Ascending aorta (tissue), 2 donors: ENCODE measurements at places on chromosomes 3 and 15.

GRCh38 chr15:96336108-96336595 lies 5.7 kb downstream of the NR2F2 start:
- H3K27ac ChIP-seq, result peak overlapping the region; percentile 91
- H3K4me3 ChIP-seq, result peak overlapping the region; percentile 95

- H3K27me3 ChIP-seq, result no peaks in the 10 kb centered on the region
- no peak overlapping the region for H3K4me3 ChIP-seq
- no peaks in the 10 kb centered on the region for H3K36me3 ChIP-seq
- peak overlapping the region; percentile 69 for H3K27ac ChIP-seq
- DNase-seq, result no peak
- H3K4me1 ChIP-seq, result peaks cover 9% of the 10 kb centered on the region
These were observed 65.6 kb downstream of the SPSB4 start for GRCh38 chr3:141116721-141117120.

- H3K27me3 ChIP-seq, result no peaks in the 10 kb centered on the region
- no peaks in the 10 kb centered on the region for H3K4me1 ChIP-seq
- H3K27ac ChIP-seq, result no peak overlapping the region
- DNase-seq, result no peak
- no peaks in the 10 kb centered on the region for H3K36me3 ChIP-seq
- no peak overlapping the region for H3K4me3 ChIP-seq
These were observed 10.1 kb downstream of the PP2D1 start for GRCh38 chr3:20001932-20002331.

GRCh38 chr15:87662575-87662974 lies 594.0 kb downstream of the NTRK3 start:
- no peaks in the 10 kb centered on the region for H3K36me3 ChIP-seq
- no peak overlapping the region for H3K27ac ChIP-seq
- peaks cover 6% of the 10 kb centered on the region for H3K4me1 ChIP-seq
- no peak overlapping the region for H3K4me3 ChIP-seq
- no peak for DNase-seq

- no peak overlapping the region for H3K27ac ChIP-seq
- DNase-seq, result no peak
These were observed 331.8 kb upstream of the TBL1XR1 start for GRCh38 chr3:177529071-177529550.

DNA sequence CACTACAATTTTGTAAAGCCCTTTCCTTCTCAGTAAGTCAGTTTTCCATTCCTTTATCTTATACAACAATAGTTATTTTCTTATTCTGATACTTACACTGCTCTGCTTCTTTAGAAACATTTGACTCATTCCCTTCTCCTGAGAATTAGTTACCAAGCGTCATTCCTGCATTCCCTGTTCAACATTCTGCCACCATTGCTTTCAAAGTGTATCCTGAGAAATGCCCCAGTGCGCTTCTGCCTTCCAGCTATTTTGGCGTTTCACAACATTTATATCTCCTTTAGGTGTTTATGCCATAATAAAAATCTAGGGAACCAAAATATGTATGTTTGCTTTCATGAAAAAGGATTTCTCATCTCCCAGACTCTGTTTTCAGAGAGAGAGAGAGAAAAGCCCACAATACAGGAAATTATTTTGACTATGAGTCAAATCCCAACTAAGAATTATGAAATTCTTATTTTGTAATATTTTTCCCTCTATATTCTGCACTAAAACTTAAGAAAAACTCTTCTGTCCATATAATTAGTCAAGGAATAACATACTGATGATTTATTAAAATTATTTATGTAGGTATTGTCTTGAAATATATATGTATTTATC lies 118.2 kb upstream of the RAP2B start:
- no peaks in the 10 kb centered on the region for H3K27me3 ChIP-seq
- H3K36me3 ChIP-seq, result no peaks in the 10 kb centered on the region
- H3K4me3 ChIP-seq, result peak overlapping the region; percentile 60
- peak overlapping the region; percentile 54 for H3K27ac ChIP-seq

DNA sequence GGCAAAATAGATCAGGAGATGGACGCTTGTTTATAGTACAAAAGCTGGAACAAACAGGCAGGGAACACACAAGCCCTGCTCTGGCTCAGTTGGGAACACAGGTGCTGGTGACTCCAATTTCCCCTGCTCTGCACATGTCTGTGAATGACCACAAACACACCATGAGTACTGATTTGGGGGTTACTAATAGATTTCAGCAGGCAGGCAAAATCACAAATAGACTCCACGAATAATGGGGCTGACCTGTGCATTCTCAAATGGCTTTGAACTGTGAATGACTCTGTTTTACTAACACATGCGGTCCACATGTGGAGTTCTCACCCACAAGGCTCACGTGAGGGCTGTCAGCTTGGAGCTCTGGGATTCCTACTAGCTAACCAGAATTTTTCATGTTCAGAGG lies 3.9 kb downstream of the RTP3 start:
- H3K4me3 ChIP-seq, result no peak overlapping the region
- DNase-seq, result no peak
- H3K27ac ChIP-seq, result no peak overlapping the region

GRCh38 chr3:194357681-194358080 lies 6.6 kb upstream of the CPN2 start:
- H3K4me3 ChIP-seq, result no peak overlapping the region
- no peaks in the 10 kb centered on the region for H3K36me3 ChIP-seq
- DNase-seq, result no peak
- no peak overlapping the region for H3K27ac ChIP-seq

DNA sequence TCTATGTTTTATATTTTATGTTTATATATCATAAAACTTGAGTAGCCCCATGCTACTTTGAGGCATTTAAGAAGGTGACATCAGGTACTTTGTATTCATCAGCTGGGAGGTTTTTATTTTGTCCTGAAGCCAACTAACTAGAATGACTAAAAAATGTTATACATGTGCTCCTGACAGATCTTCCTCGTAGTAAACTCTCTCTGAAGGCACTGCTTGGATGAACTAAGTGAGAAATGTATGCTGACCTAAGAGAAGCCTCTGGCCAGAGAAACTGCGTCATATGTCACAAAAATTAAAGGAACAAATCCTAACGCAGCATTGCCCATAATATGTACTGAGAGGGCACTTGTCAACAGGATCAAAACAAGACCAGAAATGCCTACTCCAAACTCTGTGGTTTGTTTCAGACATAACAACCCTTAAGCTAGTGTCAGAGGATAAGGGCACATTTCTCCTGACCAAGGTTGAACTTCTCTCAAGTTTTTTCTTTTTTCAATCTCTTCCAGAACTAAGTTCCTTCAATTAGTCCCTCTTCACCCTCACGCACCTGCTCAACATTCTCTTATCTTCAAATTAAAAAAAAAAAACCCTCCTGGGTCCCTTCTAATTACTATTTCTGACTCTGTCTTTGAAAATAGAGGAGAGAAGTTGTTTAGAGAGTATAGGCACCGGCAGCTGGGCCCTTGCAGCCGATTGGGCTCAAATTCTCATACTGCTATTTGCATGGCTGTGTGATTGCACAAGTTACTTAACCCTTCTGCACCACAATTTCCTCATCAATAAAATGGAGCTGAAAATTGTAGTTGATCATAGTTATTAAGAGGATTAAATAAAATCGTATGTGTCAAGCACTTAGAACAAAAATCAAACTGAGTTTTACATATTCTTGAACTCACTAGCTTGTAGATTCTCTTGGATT lies 159.0 kb downstream of the FRMD5 start:
- H3K4me3 ChIP-seq, result no peak overlapping the region
- no peak overlapping the region for H3K27ac ChIP-seq

DNA sequence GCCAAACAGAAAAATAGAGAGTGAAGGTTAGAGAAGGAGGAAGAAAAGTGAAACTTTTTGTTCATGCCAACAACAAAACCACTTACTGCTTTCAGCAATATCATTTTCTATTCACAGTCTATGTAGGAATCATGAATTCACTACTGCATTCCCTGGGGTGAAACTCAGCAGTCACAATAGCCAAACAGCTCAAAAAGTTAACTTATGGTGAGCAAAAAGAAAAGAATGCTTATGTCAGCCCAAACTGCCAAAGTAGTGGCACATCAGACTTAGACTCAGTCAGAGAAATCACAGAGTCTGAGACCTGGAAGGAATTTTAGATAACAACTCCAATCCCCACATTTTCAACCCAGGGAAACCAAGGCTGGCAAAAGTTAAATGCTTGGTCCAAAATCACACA lies 238.7 kb upstream of the TMCO5A start:
- peaks cover 2% of the 10 kb centered on the region for H3K4me1 ChIP-seq
- no peaks in the 10 kb centered on the region for H3K27me3 ChIP-seq
- DNase-seq, result no peak
- H3K4me3 ChIP-seq, result no peak overlapping the region

- H3K4me1 ChIP-seq, result no peaks in the 10 kb centered on the region
- H3K27ac ChIP-seq, result no peak overlapping the region
- H3K36me3 ChIP-seq, result no peaks in the 10 kb centered on the region
- DNase-seq, result no peak
These were observed 25.2 kb upstream of the IQSEC1 start for GRCh38 chr3:13098192-13098988.

DNA sequence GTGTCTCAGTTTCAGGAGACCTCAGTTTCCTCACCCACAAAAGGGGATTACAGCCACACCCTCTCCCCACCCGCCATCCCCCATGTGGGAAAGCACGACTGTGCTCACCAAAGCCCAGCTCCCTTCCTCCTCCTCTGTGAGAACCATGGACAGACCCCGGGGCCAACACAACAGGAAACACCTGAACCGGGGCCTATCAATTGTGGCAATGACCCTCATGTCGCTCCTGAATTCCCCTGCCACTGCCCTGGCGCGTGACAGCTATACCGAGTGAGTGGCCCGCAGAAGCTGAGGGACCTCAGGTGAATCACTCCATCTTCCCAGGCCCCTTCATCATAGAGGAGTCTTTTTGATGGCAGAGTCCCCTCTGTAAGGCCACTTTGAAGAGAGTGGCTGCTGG lies 28.6 kb downstream of the PLEKHO2 start:
- H3K27me3 ChIP-seq, result no peaks in the 10 kb centered on the region
- peak overlapping the region; percentile 18 for H3K27ac ChIP-seq
- H3K36me3 ChIP-seq, result peaks cover 24% of the 10 kb centered on the region
- no peak overlapping the region for H3K4me3 ChIP-seq
- DNase-seq, result no peak
- peaks cover 13% of the 10 kb centered on the region for H3K4me1 ChIP-seq

- no peaks in the 10 kb centered on the region for H3K27me3 ChIP-seq
- H3K4me3 ChIP-seq, result no peak overlapping the region
- H3K36me3 ChIP-seq, result no peaks in the 10 kb centered on the region
- peak overlapping the region; percentile 62 for H3K27ac ChIP-seq
These were observed 150.8 kb upstream of the DPH6 start for GRCh38 chr15:35696767-35697231.
